GM13976 (cell line): ENCODE measurements at places on chromosomes 13 and 19.

DNA sequence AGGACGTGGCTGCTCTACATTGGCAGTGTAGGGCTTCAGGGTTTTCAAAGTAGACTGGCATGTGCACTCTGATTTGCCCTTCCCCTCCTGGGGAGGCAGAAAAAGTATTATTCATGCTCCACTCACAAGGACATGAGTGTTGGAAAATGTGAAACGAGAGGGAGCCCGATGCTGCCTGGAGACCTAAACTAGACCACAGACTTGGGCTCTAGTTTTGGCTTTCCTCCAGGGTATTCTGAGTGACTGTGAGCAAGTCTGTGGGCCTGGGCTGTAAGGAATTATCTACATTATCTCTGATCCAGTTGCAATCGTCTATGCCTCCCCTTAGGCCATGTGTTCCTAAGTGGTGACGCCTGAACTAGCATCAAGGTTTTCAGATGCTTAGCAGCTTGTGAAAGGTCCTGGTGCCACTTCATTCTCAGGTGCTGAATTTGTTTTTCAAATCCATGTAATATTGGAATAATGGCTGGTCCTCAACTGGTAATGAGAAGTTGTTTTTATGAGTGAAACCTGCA, 55.0 kb downstream of the MRPL57 start:
- DNase-seq: no peak

GRCh38 chr19:15631817-15632216, 8.9 kb upstream of the CYP4F3 start:
- DNase-seq: peak; percentile 49

- DNase-seq: no peak
These were observed 22.2 kb downstream of the ZNF175 start for GRCh38 chr19:51593138-51593890.

DNA sequence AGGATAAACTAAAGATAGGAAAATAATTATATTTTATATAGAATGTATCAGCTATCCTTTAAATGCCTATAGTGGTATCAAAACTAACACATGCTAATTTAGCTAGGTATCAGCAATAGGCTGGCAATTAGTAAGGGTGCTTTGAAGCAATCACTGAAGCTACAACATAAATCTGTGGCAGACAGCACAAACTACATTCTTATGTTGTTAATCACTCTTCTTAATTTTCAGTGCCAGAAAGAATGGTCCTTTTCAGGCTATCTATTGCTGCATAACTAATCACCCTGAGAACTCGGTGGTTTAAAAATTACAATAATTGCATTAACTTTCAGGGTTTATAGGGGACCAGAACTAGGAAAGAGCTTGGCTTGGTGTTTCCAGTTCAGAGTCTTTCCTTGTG, 963.1 kb downstream of the EFNB2 start:
- DNase-seq: no peak

DNA sequence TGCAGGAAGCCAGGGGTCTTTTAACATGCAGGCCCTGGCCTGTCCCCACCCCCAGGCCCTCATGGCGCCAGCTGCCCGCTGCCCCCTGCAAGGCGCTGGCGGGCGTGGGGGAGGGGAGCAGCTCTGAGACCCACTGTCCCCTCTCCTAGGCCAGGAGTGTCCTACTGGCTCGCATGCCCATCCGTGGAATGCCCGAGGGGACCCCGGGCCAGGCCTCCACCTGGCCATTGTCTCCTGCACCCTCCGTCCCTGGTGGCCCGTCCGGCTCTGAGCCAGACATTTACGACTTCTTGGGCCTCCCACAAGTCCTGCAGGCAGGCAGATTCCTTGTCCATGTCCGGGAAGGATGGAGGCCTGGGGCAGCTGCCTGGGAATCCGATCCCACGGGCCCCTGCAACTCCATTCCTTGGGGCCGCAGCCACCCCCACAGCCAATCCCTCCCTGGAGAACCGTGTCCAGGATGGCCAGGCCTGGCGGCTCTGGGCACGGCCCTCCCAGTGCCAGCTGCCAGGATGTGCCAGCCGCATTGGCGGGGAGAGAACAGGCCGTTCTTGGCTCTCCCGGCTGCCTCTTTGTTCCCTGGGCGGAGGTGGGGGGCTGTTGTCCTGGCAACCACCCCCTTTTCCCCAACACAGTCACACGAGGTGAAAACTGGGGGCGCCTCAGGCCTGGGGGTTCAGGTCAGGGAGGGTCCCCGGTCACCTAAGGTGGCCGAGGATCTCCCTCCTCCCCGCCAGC, 10.5 kb upstream of the PLIN3 start:
- no peak for DNase-seq

- no peak for DNase-seq
These were observed 192.8 kb downstream of the TM9SF2 start for GRCh38 chr13:99693852-99694611.
